ENCODE measurements at places on chromosomes 4 and X.

DNA sequence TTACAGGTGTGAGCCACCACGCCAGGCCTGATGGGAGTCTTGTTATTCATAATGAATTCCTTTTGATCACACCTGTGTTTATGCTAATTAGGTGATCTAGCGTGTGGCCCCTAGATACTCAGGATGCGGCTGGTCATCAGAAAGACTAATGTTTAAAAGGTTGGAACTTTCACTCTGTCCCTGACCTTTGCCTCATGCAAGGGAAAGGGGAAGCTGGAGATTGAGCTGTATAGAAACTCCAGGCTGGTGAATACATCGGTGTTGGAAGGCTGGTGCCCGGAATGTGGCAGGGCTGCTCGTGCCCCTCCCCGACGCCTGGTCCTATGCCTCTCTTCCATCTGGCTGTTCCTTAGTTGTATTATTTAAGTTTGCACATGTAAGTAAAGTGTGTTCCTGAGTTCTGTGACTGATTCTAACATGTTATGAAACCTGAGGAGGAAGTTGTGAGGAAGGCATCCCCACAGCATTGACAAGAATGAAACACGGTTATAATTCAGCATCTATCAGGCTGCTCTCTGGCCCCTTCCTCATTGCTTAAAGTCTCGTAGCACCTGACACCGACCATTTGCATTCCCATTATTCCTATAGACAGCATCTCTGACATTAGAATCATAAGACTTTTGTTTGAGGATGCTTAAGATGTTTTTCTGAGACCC is 28.9 kb downstream of the CASP3 start:
- no peak for DNase-seq

GRCh38 chr4:6377626-6378492 is 94.6 kb downstream of the PPP2R2C start:
- no peak for DNase-seq

DNA sequence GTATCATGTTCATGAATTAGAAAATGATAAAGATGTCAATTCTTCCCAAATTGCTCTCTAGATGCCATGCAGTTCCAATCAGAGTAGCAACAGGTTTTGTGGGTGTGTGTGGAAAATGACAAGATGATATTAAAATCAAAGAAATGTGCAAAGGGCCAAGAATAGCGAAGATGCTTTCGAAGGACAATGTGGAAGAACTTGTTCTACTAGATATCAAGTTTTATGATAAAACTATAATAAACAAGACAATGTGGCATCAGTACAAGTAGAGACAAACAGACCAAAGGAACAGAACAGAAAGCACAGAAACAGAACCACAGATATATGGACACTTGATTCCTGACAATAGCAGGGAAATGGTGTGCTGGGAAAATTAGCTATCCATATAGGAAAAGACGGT is 9.0 kb downstream of the TAB3 start:
- no peak for DNase-seq

GRCh38 chr4:38674258-38675144 is 10.5 kb downstream of the KLF3 start:
- no peak for DNase-seq

DNA sequence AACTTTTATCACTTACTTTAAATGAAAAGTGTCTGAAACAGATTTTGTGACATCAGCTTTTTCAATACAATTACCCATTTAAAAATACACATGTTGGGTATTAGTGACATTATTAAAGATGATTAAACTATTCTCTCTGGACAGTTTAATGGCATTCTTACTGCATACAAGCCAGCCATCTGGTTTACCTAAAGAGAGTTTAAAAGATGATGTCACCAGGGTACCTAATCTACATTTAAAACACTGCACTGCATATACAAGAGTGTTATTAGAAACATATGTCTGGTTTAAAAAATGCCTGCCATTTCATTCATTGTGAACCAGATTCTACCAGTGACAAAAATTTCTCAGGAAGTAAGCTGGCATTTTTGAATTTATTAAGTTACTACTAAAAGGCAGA is 919.1 kb downstream of the ADGRL3 start:
- no peak for DNase-seq

DNA sequence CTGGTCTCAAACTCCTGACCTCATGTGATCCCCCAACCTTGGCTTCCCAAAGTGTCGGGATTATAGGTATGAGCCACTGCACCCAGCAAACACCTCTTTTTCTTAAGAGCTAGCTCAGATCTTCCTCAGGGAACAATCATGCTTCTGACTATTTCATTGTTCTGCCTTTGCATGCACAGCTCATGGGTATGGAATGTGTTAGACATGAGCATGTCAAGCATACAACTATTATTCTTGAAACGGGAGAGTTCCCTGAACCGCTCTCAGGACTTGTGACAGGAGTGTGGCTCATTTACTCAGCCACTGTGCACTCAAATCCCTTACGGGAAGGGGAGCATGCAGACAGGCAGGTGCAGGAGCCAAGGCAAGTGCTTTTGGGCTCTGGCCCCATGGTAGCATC is 231.7 kb upstream of the TAPT1 start:
- DNase-seq: no peak

DNA sequence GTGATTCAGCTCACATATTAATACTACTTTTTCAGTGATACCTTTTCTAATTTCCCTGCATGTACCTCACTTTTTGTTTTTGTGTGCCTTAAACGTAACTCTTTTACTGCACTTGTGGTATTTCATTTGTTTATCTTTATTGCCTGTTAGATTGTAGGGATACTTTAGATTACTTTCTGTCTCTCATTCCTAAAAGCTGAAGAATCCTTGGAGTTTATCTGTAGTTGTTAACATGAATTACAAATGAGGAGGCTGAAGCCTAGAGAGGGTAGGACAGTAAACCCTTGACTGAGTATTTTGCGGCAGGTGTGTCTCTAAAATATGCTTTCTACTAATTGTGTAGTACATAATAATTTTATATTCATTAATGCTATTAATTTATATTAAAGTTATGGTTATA is 34.9 kb downstream of the BMP2K start:
- no peak for DNase-seq

DNA sequence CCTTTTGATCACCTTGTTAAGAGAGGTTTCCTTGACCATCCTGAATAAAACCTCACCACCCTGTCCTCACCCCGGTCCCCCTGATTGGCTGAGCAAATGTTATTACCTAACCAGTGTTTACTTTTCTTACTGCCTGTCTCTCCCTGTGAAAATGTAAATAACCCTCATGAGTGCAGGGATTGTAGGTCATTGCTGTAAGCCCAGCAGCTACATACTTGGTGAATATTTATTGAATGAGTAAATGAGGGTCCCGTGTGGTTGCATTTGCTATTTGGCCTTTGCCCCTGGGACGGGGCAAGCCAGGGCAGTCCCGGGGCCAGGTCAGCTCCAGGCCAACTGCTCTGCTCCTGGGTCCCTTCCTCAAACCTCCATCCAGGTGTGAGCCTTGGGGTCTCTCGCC is 55.5 kb upstream of the CLCN4 start:
- DNase-seq: no peak

DNA sequence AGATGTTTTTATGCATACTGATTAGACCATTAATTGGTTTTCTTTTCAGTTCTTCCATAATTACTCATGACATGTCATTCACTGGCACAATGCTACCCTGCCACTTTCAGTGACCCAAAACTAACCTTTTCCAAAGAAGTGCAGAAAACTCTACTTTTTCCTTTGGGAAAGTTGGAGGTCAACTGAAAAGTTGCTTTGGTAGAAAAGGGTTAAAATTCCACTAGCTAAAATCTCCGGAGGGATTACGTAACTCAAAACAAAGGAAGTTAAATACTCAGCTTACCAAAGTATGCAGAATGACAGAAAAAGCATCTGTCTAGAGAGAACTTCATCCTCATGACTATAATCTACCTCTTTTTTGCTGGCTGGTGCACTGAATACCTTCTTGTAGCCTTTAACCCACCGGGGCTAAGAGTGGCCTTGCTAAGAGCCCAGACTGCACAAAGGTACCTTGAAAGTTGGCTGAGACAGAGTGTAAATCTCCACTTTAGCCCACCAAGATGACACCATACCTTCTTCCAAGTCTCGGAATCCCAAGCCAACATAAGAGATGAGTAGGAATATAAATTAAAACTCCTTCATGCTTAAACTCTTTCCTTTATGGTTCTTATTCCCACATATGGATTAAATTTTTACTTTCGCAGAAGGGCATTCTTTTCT is 1099.5 kb upstream of the INTU start:
- DNase-seq: no peak

- DNase-seq: peak; percentile 32
Measured at GRCh38 chr4:1026115-1026514, 14.7 kb downstream of the FGFRL1 start.

DNA sequence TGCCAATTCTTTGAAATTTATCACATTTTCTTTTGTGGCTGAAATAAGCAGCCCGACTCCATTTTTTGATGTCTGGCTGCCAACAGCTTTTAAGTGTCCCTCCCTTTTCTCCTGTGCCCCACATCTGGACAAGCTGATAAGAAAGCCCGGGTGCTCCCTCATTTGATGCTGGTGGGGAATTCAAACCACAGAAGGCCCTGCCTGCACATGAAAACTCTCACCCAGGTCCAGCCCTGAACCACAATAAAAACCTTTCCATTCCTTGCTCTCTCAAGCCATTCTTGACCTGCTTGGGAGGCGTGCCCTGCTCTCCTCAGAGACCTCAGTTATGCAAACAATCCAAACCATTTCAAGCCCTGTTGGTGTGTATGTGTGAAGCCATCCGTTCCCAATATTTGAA is 93.9 kb downstream of the FAM53A start:
- DNase-seq: no peak

DNA sequence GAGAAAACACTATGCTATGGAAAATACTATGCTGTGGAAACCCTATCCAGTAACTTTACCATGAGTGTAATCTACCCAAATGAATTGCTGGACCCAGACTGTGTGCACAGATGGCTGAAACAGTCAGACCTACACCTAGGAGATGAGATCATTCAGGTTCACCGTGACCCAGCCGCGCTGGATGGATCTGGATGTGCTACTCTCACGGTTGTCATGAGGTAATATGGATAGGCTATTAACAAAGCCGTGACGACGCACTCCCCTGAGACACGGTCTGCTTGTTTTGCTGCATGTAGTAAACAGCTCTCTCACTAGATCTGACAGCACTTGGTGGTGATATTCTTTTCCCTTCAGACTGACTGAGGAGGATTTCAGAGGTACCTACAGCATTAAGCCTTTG is 832.5 kb upstream of the GRID2 start:
- DNase-seq: no peak

DNA sequence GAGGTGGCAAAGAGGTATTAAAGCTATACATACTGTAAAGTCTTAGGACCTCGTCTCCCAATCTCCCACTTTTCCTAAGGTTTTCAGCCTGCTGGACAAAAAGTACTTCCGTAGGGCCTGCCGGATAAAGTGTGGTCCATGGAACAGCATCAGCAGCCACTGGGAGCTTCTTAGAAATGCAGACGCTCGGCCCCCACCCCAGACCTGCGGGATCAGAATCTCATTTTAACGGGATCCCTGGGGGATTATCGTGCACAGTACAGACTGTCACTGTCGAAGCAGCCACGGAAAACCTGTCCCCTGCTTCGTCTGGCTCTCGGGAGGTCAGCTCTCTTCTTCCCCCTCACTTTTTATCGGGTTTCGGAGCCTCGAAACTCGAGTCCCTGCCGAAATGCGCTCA is 802 bp downstream of the ADGRG2 start:
- no peak for DNase-seq

DNA sequence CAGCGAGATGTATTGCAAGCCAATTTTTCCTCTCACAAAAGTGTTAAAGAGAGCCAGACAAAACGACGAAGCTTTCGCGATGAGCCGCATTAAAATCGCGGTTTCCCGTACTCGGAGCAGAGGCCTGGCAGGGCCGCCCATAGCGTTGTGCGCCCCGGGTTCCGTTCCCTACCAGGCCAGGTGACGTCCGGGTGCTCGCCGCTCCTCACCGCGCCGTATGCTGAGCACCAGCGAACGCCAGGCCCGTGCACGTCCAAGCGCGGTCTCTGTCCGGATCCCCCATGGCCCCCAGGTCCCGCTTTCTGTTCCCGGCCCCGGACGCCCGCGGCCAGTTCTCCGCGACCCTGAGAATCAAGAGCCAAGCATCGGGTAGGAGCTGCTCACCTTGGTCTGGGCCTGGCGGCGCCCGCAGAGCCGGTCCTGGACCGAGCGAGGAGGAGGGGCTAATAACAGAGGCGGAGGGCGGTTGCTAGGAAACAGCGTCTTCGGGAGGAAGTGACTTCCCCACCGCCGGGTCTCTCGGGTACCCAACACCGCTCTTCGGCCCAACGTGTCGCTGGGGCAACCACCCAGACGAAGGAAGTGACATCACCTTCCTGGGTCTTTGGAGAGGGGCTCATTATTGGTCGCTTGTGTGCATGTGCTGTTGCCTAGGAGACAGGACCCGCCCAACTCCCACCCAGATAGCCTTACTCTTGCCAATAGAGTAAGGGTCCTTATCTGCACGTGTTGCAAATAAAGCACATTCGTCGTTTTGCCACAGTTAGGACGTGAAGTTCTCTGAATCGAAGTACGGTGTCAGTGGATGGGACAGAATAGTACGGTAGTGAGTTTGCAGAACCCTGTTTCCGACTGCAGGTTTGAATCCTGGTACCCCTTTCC is at the start of gene MAP9:
Gene MAP9, minus strand, starts transcription at position 579 of the 882 bp plus-strand sequence. CDS start 1,115 bp downstream, outside the sequence.
- DNase-seq: peak; percentile 78

DNA sequence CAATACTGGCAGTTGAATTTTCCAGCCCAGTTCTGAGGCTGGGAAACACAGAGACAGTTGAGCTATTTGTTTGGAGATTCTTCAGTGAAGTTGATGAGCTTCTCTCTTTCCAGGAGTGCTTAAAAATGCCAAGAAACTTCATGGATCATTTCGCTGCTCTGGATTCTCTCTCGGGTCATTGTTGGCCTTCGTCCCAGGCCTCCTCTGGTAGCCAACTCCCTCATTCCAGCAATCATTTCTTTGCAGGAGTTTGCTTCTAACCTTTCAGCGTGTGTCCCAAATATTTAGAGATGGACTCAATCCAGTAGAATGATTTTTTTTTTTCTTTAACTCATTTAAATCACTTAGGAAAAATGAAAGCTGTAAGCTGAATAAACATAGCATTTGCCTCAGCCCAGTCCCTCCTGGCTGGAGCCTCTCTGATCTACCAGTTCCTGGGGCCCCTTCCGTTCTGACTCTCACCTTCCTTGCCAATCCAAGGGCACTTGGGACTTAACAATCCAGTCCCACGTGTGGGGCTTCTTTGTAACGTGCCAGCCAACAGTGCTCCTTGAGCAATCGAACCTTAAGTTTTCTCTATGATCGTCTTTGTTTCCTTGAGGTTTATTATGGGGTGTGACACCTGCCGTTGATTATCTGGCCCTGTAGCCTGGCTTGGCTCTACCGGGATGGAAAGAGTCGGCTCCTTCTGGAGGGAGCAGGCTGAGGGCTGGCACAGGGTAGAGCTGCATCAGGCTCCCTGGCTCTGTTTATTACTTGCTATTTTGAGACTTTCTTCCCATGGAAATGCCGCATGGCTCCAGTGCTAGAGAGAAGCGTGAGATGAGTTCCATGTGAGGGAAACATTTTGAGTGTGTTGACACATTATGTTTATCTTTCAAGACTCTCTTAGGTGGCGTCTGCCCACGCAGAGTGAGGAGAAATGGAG is 80.4 kb upstream of the GPC4 start:
- DNase-seq: no peak

Data from stimulated activated CD4-positive, alpha-beta T cell treated with anti-CD3 and anti-CD28 coated beads, Interleukin-12 subunit alpha, Interleukin-12 subunit beta, amount 100 ng/mL, for 4 hours (primary cell).